ENCODE measurements at places on chromosomes 11 and 22. TPM values are rescaled to one million over a fixed set of nuclear protein-coding genes. Genes with fewer than 3 reads are reported as not detected.
A peak's percentile ranks its signal among the peaks of the same experiment; 100 is the strongest.

- DNase-seq = no peak
These were observed 48.2 kb downstream of the RTL6 start for GRCh38 chr22:44449683-44450425.

DNA sequence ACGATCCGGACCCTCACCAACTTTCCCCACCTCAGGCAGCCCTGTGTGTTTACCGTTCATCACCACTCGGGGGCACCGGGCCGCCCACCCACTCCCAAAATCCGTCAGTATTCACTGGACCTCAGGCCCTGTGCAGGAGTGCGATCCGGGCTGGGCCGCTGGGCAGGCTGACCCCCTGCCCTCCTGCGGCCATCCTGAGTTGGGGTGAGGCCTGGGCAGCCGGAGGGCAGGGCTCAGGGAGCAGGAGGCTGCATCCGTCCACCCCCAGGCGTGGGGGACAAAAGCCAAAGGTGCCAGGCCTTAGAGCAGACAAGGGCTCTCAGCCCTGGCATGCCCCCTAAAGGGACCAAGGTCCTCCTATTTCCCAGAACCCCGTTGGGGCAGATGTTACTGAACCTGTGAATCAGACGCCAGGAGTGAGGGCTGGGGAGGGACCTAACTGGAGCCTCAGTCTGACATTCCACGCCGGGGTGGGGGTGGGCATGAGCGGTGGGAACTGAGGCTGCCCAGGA is 16.8 kb upstream of the TMEM191C start:
- no peak for DNase-seq

- DNase-seq = peak; percentile 33
These were observed 10.0 kb downstream of the PPM1F start for GRCh38 chr22:21942407-21943343.

DNA sequence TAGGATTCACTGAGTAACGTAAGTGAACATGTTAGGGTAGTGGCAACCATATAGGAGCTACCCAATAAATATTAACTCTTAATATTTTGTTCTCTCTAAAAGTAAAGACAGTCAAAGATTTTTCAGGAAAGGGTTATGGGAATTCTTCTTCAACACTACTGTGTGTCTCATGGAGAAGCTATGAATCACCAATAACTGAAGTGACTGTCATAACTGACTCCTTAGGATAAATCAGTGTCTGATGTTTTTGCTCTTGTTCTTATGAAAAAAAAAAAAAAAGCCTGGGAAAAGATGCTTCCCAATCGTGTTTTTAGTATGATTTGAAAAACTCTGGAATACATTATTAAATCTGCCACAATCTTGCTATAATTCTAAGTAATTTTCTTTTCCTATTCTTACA is 111.2 kb upstream of the CEP126 start:
- no peak for DNase-seq

DNA sequence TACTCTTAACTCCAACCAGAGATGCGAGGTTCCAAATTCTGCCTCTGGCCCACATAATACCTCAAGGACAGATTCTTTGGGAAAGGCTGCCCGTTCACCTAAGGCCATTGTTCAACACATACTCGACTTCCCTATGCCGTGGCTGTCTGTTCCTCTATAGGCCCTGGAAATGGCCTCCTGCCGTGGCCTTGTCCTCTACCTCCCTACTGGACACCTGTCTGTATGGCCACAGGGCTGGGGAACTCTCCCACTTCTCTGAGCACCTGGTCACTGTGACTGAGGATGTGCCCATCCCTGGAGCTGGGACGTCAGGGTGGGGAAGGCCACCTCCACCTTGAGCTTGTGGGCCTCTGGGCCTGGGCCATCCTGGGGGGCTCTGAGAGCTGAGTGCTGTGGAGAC is 340.5 kb upstream of the B3GAT1 start:
- no peak for DNase-seq

DNA sequence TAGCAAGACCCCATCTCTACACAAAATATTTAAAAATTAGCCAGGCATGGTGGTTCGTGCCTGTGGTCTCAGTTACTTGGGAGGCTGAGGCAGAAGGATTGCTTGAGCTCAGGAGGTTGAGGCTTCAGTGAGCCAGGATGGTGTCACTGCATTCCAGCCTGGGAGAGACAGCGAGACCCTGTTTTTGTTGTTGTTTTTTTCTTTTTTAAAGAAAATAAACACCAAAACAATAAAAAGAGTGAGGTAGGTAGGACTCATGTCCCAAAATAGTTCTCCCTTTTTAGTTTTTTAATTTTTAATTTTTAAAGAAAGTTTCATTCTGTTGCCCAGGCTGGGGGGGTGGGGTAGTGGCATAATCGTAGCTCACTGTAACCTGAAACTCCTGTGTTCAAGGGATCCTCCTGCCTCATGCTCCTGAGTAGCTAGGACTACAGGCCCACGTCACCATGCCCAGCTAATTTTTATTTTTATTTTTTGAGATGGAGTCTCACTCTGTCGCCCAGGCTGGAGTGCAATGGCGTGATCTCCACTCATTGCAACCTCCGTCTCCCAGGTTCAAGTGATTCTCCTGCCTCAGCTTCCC is 25.5 kb upstream of the MALAT1 start:
- no peak for DNase-seq

- no peak for DNase-seq
These were observed 15.8 kb downstream of the LINC01488 start for GRCh38 chr11:69497221-69497787.

- DNase-seq = no peak
These were observed 637.2 kb downstream of the ETS1 start for GRCh38 chr11:127950162-127950561.

- no peak for DNase-seq
These were observed 1.2 kb downstream of the HIKESHI start for GRCh38 chr11:86303257-86303656.

DNA sequence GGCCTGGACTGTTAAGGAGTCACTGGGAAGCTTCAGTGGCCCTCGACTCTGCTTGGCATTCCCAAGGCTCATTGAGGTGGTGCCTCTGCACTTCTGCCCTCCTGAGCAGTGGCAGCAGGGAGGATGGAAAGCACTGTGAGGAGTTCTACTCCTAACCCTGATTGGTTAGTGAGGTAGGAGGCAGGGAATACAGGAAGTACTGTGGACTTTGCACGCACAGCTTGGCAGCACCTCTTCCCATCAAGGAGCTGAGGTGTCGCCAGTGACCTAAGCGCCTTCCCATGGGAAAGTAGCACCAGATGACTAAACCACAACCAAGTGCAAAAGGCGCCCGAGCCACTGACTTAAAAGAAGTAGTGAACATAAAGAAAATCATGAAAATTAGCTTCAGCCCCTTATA is 152.5 kb upstream of the CADM1 start:
- DNase-seq = no peak

DNA sequence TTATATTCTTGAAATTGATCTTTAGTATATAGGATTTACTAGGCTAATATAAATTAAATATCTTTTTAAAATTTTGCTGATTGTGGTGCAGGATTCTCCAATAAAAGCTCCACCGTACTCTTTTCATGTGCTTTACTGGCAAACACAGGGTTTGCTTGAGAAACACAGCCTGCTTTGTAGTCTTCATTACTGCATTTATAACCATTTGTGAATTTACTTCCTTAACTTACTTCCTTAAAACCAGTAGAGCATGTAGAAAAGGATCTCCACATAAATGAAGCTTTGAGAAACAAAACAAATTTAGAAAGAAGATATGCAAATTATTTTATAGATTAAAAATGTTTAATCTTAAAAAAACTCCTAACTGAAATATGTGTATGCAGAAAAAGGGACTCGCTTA is 28.8 kb downstream of the SWAP70 start:
- no peak for DNase-seq

DNA sequence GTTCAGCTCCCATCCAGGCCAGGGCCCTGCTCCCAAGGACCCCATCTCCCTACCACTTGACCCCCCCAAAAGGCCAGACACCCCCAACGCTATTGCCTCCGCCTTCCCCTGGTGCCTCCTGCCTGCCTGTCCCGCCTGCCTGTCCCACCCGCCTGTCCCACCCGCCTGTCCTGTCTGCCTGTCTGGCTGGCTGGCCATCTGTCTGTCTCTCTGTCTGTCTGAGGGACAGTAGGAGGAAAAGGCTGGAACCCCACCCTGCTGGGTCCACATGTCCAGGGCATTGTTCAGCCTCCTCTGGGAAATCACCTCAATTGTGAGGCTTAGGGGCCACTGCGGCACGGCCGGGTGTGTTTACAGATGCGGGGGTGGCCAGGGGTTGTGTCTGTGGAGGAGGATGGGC is 25.3 kb upstream of the CBX7 start:
- no peak for DNase-seq

GRCh38 chr11:19437760-19438159 is 197.0 kb upstream of the E2F8 start:
- DNase-seq = no peak

DNA sequence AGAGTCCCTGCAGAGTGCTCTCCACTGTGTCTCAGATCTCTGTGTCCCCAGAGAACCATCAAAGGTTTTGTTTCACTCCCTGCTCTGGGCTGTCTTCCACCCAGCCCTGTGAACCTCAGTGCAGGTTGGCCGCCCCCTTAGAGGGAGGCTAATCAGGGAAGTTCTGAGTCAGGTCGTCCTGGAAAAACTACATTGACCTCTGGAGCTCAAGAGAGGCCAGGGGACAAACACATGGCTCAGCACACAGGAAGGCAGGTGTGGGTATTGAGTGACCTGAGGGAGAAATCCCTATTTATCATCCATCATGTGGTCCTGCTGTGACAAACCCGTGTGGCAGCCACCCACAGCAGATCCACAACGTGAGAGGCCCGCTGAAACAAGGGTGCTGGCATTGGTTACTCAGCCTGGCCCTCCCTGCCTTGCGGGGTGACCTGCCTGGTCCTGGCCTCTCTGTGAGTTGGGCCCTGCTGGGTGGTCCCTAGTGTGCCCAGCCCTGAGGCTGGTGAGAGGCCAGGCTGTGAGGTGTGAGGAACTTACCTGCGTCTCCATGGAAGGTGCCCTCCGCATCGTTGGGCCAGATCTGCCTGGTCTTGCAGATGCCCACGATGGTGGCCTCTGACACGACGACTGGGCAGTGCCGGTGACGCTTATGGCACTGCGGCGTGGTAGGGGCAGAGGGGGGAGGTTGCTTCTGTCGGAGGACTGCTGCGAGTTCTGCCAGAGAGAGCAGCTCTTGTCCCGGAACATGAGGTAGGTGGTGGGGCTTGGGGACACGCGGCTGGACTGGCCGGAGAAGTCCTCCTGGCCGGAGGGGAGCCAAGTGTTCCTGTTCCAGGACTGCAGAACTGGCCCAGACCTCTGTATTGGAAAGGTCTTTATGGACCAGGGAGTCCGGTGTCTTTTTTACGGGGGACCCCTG is 669 bp upstream of the BCR start:
- DNase-seq = peak; percentile 31

DNA sequence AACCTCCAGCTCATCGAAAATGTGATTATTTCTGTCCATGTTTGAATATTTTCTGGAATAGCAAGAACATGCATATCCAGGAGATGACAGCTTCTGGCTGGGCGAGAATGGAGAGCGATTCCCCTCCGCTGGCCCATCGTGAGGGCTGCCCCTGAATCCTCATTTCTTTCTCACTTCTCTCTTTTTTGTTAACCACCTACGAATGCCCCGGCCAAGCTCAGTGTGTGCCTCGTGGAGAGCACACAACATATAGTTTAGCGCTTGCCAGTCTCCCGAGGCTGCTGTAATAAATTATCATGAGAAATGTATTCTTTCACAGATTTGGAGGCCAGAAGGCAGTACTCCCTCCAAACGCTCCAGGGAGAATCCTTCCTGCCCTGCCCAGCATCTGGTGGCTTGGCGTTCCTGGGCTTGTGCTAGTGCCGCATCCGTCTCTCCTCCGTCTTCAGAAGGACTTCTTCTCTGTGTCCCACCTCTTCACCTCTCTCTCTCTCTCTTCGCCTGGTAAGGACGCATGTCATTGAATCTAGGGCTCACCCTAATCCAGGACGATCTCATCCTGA is 1306.0 kb downstream of the TBC1D22A start:
- no peak for DNase-seq

- DNase-seq = peak; percentile 64
These were observed 24.4 kb downstream of the RTN4R start for GRCh38 chr22:20243537-20244249.

DNA sequence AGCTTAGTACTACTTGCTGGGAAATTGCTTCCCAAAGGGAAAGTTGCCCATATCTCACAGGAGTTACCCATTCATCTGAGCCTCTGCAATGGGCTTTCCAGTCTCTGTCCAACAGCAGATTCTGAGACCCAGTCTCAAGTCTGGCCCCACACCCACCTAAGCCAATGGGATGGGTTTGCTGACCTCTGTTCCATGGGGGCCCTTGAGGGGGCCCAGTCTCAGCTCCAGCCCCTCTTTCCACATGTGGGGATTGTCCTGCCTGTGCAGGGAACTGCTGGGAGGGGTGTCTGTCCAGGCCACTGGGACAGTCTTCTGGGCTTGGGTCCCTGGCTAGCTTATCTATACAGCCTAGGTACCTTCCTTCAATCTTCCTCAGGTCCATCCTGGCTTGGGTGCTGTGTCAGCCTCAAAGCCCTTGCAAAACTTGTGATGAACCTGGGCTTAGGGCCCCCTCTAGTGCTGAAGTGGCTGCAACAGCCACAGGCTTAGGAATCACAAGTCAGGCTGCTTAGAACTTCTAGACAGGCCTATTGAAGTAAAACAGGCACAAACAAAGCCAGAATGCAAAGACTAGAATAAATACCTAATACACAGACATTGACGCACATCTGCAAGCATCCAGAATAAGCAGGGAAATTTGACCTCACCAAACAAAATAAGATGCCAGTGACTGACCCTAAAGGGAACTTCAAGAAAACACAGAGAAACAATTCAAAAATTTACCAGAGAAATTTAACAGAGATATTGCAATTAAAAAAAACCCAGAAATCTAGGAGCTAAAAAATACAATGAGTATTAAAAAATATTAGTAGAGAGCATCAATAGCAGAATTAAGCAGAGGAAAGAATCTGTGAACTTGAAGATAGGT is 11.7 kb upstream of the PATL1 start:
- DNase-seq = peak; percentile 41

DNA sequence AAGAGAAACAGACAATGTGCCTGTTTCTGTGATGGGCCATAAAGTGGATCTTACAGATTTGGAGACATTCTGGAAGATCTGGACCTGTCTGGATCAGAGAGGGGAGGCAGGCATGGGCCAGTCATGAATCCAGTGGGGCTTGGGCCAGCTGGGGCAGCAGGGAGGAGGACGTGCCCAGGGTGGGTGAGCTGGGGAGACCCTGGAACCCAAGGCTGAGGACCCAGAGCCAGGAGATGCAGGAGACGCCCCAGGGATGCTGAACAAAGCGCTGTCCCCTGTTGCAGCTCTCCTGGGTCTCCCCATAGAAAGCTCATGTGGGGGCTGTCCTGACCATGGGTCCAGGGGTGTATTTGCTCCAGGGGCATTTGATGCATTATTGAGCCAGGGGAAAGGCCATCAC is 1.5 kb upstream of the APOBEC3A start:
- no peak for DNase-seq

GRCh38 chr11:73667891-73668290 is 21.5 kb downstream of the PLEKHB1 start:
- DNase-seq = no peak

The GNG3 gene
- total RNA-seq = not detected

The OR2AG2 gene
- total RNA-seq = 0.18 TPM

The HSCB gene
- 16.7 TPM for total RNA-seq

The HOATZ gene
- total RNA-seq = not detected

The DDI1 gene
- not detected for total RNA-seq

The CLTCL1 gene
- total RNA-seq = 0.52 TPM

The APOBEC3B gene
- total RNA-seq = 3.4 TPM

The KCNQ1OT1 gene
- total RNA-seq = 0.14 TPM
